ENCODE measurements at places on chromosomes 11 and 22.

- peak; percentile 22 for DNase-seq
These were observed 615 bp downstream of the ANO5 start for GRCh38 chr11:22193348-22194051.

- DNase-seq = no peak
These were observed 87.5 kb downstream of the TMEM135 start for GRCh38 chr11:87125257-87125656.

DNA sequence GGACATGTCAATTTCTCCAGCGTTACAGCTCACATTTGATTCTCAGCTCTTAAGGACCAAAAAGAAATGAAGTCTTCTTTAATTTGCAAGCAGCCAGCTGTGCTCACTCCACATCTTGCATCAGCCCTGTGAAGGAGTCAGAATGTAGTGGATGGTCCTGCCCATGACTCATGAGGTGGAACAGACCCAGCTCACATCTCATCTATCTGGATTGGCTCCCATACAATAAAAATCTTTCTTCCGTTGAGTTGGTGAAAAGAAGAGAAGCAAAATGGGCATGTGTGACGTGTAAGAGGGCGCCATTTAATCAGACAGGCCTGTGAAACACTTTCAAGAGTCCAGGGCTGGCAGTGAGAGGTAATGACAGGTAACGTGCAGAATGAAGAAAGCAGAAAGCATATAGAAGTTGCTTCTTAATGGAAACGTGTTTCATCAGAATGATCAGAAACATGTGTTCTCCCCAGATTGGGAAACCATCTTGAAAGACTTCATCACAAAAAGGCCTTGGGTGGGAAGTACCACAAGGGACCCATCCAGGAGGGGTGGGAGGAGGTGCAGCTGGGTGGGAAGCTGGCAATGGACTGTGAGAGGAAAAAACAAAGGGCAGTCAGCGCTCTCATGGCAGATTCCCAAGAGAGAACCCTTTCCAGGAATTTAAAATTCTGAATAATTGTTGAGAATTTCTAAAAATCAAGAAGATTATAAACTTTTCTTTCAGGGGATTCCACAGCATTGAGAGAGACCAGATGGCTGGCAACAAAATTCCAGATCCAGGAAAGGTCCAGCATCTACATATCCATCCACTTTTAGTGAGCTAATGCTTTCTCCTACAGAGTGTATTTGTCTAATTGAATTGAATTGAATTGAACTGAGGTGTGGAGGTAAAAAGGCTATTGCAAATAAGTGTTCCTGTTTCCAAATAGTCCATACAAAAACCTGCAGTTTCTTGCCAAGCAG lies 57.0 kb downstream of the ETS1 start:
- peak; percentile 74 for DNase-seq

GRCh38 chr11:36073411-36074203 lies 129.7 kb downstream of the LDLRAD3 start:
- peak; percentile 49 for DNase-seq

DNA sequence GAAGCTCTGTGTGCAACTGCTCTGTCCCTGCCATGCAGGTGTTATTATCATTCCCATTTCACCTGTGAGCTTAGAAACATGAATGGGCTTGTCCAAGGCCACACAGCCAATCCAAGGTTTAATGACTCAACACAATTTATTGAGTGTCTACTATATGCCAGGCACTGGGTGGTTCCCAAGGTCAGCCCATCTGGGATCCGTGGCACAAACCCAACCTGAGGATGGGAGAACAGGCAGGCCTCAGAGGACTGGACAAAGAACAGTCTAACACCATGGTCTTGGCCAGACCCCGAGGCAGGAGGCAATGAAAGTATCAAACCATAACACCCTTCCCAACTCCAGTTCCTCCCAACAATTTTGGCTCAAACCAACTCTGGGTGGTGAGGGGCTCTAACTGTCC lies 15.7 kb downstream of the SPATA19 start:
- DNase-seq = no peak

All from left cardiac atrium (tissue), 4 donors.